ENCODE measurements at places on chromosomes 11 and 22.

- no peak for DNase-seq
Observed at GRCh38 chr11:36441610-36442208, 68.4 kb downstream of the TRAF6 start.

GRCh38 chr11:111391328-111392124, 12.5 kb upstream of the POU2AF1 start:
- no peak for DNase-seq

DNA sequence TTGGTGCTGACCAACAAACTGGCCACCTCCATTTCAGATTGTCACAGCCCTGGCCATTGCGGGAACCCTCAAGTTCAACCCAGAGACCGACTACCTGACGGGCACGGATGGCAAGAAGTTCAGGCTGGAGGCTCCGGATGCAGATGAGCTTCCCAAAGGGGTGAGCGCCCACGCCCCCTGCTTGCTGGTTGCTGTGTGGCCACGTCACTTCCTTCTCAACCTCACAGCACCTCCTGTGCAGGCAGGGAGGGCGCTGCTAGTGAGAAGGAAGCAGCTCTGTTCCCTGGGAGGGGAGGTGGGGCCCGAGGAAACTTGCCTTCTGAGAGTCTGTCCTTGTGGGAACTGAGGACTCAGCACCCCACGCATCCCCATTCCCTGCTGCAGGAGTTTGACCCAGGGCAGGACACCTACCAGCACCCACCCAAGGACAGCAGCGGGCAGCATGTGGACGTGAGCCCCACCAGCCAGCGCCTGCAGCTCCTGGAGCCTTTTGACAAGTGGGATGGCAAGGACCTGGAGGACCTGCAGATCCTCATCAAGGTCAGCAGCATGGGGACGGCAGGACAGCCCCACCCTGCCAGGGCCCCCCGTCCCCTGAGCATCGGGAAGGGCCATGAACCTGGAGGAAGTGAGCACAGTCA, 19.3 kb downstream of the POLR3H start:
- no peak for DNase-seq

GRCh38 chr11:2088746-2089535, 50.2 kb downstream of the IGF2 start:
- DNase-seq, result no peak

- DNase-seq, result no peak
Observed at GRCh38 chr11:120197251-120197891, 13.5 kb upstream of the OAF start.

DNA sequence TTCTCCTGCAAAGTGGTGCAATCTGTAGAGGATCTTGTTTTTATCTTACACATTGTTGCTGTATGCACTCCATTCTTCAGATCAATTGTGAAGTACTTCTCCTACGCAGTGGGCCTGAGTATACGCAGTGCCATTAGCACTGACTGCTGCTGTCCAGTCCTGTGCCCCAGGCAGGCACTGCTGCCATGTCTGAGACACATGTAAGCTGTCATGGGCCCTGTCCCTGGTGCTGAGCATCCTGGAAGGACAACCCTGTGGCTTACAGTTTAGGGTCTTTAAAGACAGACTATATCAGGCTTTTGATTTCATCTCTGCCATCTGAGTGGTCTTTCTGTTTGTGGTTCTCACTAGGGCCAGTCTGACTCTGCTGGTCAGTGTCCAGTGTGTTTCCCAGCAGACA, 44.8 kb upstream of the PTPN5 start:
- no peak for DNase-seq

DNA sequence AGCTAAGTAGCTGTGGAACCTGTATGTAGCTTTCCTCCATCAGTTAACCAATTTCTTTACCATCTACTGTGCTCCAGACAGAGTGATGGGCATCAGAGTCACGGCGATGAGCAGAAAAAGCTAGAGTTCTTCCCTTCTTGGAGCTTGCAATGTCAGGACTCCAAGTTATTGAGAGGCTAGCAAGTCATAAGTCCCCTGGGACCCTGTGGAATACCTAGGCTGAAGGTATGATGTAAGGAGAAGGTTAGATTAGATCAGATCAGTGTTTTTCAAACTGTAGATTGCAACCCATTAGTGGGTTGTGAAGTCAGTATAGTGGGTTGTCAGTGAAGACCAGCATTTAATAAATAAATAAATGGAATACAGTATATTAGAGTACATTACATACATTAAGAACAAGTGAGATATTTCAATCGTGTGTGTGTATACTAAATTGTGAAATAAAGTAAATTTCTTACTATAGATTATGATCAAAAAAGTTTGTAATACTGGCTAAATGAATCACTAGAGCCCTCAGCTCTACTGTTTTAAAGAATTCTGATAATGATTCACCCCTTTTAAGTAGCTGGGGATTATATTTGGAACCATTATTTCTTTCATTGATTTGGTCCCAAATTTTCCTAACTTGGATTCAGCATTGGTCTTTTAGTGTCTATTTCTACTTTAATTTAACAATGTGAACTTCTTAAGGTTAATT, 52.3 kb downstream of the RASSF10 start:
- DNase-seq, result no peak

GRCh38 chr11:66745356-66746235, 16.6 kb upstream of the SPTBN2 start:
- DNase-seq, result peak; percentile 38

DNA sequence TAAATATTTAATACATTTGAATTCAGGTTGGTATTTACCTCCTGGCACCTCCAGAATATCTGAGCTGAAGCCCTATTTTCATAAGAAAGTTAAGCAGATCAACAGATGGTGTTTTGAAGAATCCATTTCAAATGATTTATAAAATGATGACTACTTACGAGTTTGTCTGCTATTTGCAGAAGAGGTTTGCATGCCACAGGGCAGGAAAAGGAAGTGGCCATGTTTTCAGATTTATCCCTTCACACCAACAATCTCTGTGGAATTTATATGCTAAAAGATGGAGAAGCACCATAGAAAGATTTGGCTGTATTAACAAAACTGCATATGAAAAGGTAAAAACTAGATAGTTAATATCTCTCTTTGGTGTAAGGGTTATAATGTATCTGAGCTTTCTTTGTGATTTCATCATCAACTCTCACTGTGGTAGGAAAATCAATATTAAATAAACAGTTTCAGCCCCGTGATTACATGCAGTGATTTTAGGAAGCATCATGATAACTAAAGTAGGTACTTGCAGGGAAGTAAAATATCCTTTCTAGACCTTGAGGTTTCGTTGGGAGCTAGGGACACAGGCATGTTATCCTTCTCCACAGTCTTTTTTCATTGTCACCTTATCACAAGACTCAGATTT, 2.6 kb downstream of the BMAL1 start:
- no peak for DNase-seq

DNA sequence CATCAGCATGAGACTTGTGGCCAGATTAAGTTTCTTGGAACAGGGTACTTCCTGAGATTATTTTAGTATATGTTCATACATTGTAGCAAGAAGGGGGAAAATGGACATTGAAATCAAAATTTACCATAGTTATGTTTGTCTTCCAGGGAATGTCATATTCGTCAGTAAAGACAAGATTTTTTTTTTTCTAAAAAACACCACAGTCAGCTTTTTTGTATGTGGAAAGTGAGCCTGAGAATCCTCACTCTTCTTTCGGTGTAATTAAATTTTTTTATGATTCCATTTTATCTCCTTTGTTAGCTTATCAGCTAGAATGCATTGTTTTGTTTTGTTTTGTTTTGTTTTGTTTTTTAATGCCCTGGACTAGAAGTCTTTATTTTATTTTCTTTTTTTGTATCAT, 31.5 kb upstream of the LIPT2 start:
- DNase-seq, result no peak

DNA sequence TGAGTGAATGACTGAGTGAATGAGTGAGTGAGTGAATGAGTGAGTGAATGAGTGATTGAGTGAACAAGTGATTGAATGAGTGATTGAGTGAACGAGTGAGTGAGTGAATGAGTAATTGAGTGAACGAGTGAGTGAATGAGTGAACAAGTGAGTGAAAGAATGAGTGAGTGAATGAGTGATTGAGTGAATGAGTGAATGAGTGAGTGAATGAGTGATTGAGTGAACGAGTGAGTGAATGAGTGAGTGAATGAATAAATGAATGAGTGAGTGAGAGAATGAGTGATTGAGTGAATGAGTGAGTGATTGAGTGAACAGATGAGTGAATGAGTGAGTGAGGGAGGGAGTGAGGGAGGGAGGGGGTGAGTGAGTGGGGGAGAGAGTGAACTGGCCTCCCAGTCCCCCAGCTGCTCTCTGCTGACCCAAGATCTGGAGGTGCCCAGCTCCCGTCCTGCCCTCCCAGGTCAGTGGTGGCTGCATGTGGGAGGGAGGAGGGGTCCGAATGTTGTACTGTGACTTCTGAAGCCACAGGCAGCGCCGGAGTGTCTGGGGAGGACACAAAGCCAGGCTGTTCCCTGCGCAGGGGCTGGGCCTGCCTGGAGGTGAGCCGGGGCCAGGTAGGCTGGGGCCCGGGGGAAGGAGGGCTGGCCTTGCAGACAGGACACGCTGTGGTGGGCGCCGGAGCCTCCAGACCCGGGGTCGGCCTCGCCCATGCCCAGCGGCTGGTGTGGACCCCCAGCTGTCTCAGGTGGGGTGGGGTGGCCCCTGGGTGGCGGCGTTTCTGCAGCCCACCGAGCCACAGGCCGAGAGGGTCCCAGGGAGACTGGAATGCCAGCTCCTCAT, 17.8 kb upstream of the PIM3 start:
- no peak for DNase-seq

DNA sequence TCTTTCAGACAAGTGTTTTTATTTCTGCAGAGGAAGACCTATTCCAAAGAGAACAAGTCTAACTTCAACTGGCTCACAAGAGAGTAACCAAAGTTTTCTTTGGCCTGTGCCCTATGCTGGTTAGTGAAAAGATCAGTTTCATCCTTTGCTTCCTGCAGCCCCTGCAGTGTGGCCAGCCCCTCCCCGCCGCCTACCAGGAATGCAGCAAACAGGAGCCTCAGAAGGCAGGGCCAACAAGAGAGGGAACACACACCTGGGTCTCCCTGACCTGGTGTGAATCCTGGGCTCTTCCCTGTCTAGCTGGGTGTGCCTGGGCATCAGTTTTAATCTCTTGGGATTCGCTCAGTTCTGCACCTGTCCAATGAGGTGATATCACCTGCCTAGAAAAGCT, 21.5 kb upstream of the SCARF2 start:
- DNase-seq, result no peak

DNA sequence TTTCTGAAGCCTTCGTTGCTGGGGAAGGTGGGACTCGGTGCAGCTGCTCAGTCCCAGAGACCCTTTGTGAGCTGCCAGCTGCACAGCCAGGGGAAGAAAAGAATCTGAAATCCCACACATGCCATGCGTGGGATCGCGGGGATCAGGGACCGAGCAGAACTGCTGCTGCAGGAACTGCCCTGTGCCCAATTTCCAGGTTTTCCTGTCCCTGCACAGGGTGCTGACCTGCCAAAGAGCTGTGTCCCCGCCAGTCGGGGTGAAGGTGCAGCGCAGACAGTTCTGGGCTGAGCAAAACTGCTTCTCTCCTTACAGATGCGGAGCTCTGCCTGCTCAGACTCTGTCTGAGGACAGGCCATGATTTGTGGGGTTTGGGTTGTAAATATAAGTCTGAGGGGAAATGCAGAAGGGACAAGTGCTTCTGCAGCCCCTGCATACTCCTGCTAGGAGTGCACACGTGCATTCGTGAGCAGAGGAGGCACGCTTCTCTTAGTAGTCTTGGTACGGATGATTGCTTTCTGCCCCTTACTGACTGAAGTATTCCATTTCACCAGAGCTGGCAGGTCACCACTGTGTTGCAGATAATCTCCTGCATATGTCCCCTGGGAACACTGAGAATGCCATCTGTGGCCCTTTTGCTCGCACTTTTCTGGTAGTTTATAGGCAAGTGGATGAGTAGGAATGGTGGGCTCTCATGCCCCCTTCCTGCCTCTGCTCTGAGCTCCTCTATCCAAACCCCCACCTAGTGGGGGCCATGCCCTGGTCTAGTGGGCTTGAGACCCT, 141.4 kb downstream of the PARVA start:
- DNase-seq, result no peak

- no peak for DNase-seq
Observed at GRCh38 chr11:93219440-93219839, 21.6 kb upstream of the SLC36A4 start.

DNA sequence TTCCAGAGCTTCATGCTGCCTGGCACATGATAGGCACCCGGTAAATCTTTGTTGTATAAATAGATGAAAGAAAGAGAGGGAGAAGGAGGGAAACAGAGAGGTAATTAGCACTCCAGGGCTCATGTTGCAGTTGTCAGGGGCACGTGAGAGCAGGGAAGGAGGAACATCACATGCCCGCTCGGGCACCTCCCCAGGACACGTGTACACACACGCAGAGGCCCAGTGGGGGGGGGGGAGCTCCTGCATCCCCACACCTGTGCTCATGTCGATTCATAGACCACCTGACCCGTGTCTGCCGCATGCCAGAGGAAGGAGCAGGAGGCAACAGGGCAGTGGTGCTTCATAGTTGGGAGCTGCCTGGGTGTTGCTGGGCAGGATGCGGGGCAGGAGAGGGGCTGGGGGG, 37.1 kb upstream of the NNMT start:
- no peak for DNase-seq

GRCh38 chr11:113904379-113905101, at the start of gene HTR3B:
TSS of gene HTR3B (plus strand) at chr11:113904796. CDS start at chr11:113904934, 138 bp downstream.
- no peak for DNase-seq

DNA sequence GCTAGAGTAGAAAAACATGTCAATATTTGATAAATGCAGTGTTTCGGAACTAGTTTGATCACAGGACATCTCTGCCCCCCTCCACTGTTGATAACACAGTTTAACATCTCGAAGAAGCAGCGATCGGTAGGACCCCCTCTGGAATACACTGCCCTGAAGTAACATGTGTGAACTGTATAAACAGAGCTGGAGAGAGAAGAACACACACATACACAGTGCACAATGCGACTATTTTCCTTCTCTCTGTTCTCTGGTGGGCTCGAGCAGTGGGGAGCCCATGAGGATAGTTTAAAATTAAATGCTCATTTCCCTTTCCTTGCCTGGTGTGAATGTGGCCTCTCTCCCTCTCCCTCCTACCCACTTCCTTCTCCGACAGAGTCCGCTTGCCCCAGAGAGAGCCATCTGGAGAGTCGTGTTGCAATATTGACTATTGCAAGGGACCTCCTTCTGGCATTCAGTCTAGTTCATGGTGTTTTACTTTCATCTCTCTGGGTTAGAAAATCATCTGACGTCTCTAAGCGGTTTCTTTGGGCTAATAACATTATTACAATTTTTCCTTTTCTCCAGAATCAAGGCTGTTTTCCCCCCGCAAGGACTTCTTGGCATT, 51.6 kb upstream of the BARX2 start:
- DNase-seq, result no peak

DNA sequence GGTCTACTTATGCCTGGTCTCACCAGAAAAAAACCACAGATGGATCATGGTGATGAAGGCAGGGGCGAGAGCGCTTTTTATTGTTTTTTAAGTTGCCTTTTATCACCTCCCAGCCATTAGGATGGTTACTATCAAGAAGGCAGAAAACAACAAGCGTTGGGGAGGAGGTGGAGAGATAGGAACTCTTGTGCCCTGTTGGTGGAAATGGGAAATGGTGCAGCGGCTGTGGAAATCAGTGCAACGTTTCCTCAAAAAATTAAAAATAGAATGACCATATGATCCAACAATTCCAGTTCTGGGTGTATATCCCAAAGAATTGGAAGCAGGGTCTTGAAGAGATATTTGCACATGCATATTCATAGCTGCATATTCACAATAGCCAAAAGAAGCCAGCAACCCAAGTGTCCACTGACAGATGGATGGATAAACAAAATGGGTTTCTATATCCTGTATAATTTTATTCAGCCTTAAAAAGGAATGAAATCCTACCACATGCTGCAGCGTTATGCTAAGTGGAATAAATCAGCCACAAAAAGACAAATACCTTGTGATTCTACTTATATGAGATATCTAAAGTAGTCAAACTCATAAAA, 20.5 kb upstream of the ACRV1 start:
- no peak for DNase-seq

- no peak for DNase-seq
Observed at GRCh38 chr11:96263238-96263763, 79.7 kb downstream of the MAML2 start.

- no peak for DNase-seq
Observed at GRCh38 chr11:40280159-40281051, 1179.0 kb downstream of the LRRC4C start.

All from GM12864 (cell line).